HFFc6 (cell line): ENCODE measurements at places on chromosomes 6 and 20.

GRCh38 chr20:23484081-23484480 is 6.8 kb upstream of the CST8 start:
- no peak for DNase-seq

- DNase-seq: no peak
Observed at GRCh38 chr20:4887586-4887985, 113.7 kb downstream of the SLC23A2 start.

DNA sequence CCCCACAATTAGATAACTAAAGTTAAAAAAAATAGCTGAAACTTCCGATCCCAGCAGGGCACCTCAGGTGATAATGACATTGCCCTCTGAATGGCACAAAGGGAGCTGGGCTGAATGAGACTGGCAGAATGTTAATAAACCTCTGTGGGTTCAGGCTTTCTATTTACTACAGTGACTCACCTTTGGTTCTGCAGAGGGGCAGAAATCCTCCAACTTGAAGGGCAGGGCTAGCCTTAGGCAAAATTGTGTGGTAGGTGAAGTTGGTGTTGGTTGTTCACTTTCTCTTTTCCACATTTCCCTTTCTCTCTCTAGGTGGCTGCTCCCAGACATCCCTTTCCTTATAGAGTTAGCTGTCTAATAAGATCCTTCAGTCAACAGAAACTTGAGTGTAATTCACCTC is 625.2 kb downstream of the EPM2A start:
- DNase-seq: no peak

DNA sequence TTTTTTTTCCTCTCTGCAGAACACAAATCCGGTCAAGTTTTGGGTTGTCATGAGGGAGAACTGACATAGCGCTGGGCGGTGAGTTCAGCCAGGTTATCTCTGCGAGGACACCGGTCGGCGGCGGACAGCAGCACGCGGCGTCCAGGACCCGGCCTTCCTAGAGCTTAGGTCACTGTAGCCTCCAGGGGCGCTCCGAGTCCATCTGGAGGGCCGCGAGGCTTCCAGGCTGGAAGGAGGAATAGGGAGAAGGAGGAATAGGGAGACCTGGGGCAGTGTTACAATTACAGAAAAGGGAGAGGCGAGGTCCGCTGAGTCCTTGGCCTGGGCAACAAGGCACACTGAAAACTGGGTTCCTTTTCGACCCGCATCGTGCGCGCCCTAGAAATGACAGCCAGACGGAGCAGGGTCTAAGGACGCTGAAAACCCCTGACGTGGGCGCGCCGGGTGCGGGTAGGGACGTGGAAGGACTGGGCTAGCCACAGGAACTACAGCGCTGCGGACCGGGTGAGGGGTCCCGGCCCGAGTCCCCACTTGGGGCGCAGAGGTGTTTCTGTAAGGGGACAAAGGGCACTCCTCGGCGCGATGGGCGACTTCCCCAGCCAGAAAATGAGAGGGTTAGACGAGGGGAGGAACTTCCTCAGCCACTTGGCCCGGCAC is 536 bp upstream of the FNDC1 start:
- no peak for DNase-seq

DNA sequence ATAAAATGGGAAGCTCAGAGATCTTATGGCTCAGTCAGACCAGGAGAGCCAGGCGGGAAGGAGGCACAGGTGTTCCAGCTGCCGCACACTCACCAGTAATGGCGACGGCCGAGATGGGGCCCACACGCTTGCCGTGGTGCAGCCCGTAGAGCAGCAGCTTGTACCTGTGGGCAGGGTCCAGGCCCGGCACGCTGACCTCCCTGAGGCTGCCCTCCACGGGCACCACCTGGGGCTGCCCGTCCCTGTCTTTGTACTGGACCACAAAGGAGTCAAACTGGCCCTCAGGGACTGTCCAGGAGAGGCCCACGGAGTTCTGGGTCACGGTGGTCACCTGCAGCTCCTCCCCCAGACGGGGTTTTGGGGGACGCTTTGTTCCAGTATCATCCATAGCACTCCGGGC is 31.2 kb downstream of the CYP21A2 start:
- no peak for DNase-seq

- no peak for DNase-seq
Observed at GRCh38 chr6:56386717-56387116, 139.3 kb upstream of the COL21A1 start.

DNA sequence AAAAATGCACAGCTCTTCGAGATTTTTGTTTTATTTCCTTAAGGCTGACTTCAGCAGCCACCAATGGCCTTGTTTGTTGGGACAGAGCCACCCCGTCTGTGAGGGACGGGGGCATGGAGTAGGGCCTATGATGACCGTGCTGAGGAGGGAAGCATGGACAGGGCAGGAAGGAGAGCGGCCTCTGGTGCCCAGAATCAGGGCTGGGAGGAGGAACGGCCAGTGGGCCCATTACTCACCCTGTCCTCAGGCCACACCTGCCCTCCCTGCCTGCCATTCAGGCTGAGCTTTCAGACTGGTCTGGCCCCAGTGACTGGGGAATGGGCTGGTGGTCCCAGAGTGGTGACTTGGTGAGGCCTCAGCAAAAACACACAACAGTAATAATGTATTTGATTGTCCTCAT is 104.4 kb downstream of the SMOC2 start:
- no peak for DNase-seq

- DNase-seq: no peak
Observed at GRCh38 chr6:158519761-158520160, 40.1 kb upstream of the TMEM181 start.

GRCh38 chr20:20549704-20550103 is 162.7 kb downstream of the RALGAPA2 start:
- peak; percentile 86 for DNase-seq

DNA sequence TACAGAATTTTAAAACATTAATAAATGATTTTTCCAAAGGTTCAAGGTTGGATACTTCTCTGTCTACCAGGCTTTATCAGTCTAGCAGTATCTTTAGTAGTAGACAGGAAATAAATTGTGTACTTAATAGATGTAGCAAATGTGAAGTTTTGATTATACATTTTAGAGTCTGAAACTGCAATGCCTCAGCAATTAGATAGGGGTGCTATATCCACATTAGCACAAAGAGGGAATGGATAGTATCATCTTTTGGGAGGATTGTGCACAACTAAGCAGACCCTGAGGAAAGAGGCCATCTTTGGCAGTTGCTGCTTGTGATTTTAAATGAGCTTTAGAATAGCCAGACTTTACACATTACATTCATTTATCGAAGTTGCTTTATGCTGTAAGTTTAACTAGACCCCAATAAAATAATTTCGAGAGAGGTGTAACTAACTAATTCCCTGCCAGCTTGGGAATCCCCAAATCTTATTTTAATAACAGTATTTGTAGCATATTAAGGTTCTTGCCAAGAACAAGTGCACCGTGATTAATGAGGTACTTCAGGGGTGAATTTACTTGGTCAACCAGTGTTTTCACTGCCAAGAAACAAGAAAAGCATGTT is 2.8 kb downstream of the KCNQ5 start:
- DNase-seq: peak; percentile 42

DNA sequence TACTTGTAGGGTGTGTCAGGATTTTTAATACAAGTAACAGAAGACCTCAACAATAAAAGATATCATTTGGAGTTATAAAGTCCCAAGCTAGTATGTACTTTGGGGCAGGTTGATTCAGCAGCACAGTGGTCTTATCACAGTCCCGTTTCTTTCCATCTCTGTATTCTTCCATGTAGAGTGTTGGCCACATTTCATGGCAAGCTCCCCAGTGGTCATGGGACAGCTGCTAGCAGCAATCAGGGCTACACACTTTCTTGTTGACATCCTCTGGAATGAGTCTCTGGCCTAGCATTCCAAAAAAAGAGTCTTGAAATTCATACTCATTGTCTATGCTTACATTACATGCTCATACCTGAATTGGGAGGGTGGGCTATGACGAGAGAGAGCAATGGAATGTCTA is 53.2 kb downstream of the SOBP start:
- DNase-seq: no peak

DNA sequence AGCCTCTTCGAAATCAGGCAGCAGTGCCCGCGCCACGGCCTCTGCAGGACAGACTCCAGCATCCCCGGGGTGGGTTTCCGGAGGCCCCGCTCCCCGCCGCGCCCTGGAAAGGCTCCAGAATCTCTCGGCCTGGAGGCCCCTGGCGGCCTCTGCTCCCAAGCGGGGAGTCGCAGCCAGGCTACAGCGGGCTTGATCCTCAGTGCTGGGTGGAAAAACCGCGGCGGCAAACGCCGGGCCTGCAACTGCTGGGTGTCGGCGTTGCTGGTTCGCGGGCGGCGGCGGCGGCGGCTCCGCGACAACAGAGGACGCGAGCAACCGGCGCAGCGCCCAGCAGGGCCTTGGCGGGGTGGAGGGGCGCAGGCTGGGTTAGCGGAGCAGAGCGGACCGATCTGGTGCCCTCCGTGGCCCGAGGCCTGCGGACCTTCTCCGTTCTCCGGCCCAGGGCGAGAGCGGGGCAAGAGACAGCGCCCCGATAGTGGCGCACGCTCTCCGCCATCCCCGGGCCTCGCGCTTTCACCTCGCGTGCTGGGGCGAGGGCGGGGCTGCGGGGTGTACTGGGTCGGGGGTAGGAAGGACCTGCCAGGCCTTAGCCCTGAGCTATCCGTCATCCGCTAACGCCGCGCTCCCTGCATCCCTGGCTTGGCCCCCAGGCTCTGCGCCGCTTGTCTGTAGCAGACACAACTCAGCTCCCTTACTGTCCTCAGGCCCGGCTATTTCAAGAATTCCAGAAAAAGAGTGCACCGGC is 3.4 kb upstream of the ZNF292 start:
- peak; percentile 41 for DNase-seq

- DNase-seq: no peak
Observed at GRCh38 chr6:48027704-48028435, 83.1 kb downstream of the PTCHD4 start.

DNA sequence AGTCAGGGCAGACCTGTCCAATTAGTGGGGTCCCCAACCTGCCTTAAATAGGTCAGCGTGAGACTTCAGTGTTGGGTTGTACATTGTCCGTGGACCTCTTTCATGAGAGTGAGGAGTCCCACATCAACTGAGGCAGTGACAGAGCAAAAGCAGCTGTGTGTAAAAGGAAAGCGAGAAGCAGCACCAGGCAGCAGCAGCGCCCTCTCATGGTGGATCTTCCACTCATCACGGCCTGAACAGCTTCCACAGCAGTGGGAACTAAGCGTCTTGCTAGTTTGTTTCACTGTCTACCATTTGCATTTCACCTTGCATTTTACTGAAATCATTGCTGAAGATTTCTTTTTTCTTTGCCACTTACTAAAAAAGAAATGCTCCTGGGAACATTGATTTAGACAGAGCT is 333.8 kb downstream of the PKHD1 start:
- no peak for DNase-seq

- DNase-seq: no peak
Observed at GRCh38 chr6:146267447-146267846, 238.6 kb downstream of the GRM1 start.

- DNase-seq: peak; percentile 42
Observed at GRCh38 chr6:155066361-155066760, 71.2 kb downstream of the TIAM2 start.

DNA sequence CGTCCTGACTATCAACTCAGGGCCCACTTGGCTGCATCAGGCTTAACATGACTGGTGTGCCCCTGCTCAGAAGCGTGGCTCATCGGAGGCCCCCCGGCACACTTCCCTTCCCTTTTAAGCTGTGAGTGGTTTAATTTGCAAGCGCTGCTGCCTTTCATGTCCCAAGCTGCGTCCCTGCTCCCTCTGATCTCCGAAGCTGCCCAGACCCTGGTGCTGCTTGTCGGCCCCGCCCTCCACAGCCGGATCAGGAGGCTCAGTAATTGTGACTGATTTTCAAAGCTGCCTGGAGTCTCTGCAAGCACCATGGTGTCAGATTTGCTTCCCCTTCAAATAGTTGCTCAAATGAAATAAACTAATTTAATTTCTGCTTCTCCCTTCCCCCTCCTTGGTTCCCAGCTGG is 71.1 kb downstream of the CDH22 start:
- no peak for DNase-seq

- DNase-seq: no peak
Observed at GRCh38 chr6:169904051-169904922, 152.9 kb downstream of the ERMARD start.

GRCh38 chr20:21393816-21394519 is 3.4 kb downstream of the NKX2-4 start:
- DNase-seq: no peak

GRCh38 chr20:45223136-45223535 is 2.0 kb downstream of the SEMG2 start:
- DNase-seq: no peak

GRCh38 chr6:162821102-162821501 is 93.3 kb downstream of the PACRG start:
- no peak for DNase-seq

DNA sequence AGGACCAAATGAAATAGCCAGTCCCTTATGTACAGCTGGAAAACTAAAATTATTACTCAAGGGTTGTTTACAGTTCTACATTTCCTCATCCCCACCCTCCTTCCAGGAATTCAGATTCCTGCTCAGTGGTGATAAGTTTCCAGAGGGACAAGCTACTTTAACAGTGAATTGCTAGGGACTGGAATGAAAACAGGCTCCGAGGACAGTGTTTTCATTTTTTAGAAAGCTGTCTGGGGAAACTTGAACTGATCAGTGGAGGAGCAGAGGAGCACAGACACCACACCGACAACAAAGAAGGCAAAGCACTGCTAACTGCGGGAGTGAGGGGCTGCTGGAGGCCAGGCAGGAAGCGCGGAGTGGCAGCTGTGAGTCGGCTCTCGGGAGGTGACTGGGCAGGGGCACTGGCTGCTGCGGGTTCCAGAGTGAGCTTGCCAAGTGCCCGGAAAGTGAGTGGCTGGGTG is 322.2 kb downstream of the ESR1 start:
- no peak for DNase-seq

GRCh38 chr20:19301843-19302242 is 89.4 kb downstream of the SLC24A3 start:
- DNase-seq: no peak

GRCh38 chr6:80173411-80173810 is 66.9 kb downstream of the BCKDHB start:
- DNase-seq: no peak

GRCh38 chr6:17967668-17968518 is 19.5 kb downstream of the KIF13A start:
- DNase-seq: peak; percentile 22

GRCh38 chr20:47611785-47612184 is 110.1 kb downstream of the NCOA3 start:
- no peak for DNase-seq

DNA sequence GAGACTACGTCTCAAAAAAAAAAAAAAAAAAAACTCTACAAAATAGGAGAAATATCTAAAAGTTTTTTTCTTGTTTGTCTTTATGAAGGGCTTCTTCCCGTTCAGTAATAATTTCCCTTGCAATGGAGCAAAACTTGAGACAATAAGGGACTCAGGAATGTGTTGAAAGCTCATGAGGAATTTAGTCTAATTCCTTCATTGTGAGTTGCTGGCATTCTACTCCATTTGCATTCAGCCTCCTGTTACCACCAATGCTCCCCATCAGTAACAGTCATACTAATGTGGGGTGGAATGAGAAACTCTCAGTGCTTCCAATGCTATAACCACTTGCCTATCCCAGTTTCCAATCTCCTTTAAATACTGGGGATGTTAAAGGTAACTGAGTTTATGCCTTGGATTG is 576.7 kb upstream of the AGPAT4 start:
- no peak for DNase-seq

- DNase-seq: no peak
Observed at GRCh38 chr6:89494131-89494793, 61.3 kb downstream of the ANKRD6 start.
